ENCODE measurements at places on chromosomes 7 and 10.

GRCh38 chr7:45597286-45597984 lies 23.3 kb downstream of the ADCY1 start:
- no peak for DNase-seq

DNA sequence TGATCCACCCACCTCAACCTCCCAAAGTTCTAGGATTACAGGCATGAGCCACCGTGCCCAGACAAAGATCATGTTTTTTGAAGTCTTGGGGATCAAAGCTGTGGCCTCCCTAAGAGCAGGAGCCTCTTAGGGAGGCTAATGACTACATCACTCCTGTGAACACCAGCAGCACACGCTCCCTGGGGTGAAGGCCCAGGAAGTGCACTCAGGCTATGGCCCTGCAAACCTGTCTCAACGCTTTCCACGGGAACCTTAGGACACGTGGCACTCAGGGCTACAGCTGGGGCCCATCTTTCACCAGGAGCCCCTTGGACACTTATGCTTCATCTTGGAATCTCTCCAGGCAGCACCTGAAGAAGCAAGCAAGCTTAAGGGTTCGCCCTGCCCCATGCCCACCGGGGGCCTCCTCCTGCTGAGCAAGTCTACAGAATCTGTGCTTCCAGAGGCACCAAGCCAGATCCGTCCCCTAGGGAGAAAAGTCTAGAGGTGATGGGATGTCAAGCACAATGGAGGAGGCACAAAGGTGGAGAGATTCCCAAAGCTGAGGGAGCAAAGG lies 18.4 kb downstream of the VSTM4 start:
- no peak for DNase-seq

DNA sequence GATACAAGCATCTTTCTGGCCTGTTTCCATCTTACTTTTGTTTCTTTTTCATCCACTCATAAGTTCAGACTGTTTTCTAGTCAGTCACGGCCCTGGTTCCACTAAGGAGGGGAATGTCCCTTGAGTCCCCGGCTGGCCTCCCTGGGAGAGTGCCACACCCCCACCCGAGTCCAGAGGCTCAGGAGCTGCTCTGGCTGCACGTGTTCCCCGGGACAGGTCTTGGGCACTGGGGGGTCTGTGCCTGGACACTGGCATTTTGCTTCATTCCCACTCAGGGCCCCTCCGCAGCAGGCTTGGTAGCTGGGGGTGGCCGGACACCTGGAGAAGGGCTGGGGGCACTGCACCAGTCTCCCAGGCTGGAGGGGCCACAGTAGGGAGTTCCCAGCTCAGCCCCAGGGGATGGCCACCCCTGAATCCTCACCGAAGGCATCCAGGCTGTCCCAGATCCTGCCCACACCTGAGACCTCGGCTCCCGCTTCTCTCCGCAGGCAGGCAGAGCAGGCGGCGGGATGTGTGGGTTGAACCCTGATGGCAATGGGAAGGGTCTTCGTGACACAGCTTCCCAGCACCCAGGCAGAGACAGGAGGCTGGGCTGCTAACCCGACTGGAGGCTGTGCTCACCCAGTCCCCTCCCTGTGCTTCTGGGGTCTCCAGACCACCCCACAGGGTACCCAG lies 92.3 kb downstream of the BMS1 start:
- no peak for DNase-seq

DNA sequence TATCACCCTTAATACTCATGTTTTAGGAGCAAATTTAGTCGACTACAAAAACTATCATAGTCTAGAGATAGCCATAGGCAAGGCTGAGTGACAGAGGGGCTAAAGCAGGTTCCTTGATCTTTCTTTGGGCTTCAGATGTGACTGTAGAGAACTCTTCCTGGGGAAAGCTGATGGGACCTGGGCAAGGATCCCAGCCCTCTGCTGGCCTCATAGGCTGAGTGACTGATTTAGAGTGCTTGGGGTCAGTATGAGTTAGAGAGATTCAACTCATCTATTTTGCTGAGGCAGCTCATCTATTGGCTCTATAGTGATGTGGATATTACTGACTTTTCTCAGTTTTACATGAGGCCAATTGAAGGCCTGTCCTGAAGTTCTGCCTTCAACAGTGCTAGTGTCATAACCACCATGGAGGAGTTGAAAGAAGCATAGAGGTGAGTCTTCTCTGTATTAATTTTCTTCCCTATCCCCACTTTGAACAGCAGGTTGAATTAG lies 81.6 kb downstream of the SAMD9 start:
- no peak for DNase-seq

DNA sequence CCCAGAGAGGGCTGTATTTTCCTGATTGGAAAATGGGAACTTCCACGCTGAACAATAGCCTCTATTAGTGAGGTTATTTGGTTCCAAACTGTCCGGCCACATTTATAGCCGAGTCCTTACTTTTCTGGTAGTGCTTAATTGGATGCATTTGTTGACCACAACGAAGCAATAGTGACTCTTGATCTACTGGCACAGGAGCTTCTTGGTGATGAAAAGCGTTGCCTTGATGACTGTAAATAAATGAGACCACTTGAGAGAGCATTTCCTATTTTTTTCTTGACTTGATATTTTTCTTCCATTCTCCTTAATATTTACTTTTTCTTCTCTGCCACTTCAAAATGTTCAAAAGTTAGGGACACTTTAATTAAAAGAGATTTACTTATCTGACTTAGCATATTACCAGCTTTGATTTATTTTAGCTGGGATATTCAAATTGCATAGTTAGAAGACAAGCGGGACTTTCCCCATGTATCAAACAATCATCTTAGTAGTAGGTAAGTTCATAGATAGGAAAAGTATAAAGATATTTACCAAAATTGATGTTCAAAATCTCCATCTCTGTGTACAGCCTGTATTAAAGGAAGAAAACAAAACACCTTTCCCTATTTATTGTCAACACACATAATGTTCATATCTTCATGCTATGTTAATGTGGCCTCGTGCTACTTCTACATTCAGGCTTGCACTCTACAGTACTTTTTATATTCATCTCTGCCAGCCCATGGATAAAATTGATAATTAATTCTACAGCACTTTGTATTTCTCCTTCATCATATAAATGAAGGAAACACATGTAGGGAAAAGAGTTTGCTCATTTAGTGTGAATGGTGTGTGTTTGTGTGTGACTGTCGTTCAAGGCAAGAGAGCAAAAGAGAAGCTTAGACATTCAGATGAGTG lies 5.1 kb upstream of the SP8 start:
- DNase-seq: no peak

GRCh38 chr10:132890301-132890700 lies 52.1 kb downstream of the CFAP46 start:
- no peak for DNase-seq

GRCh38 chr10:118258285-118258684 lies 83.8 kb downstream of the FAM204A start:
- DNase-seq: no peak

DNA sequence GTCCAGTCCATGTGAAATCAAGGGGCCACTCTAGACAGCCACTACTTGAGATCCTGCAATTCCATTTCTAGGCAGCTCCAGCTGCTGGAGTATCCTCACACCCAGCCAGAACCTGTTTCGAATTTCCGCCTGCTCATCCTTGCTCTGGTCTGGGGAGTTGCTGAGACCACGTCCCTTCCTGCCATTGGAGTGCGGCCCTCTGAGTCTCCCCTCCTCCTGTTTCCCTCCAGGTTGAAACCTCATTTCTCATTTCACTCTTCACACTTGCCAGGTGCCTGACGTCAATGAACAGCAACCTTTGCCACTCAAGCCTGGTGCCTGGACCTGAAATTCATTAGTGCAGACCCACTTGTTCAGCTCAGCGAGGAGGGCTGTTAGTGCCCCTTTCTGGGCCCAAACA lies 307.5 kb upstream of the SHH start:
- no peak for DNase-seq

DNA sequence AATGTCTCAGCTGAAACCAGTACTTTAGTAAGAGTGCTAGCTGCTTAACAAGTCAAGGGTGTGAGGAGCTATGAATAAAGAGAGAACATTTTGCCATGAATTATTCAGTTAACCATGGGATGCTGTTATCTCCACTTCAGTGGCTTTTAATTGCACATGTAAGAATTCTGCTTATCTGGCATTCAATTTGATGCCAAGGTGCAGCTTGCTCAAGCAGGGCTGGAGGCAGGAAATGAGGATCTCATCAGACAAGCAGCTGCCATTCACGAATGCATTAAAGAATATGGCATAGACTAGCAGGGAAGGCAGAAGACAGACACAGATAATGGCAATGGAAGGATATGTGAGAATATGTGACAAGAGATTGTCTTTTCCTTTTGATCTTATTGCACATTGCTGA lies 697.8 kb downstream of the NRG3 start:
- DNase-seq: no peak

- no peak for DNase-seq
Measured at GRCh38 chr10:22742678-22743077, 28.3 kb upstream of the PIP4K2A start.

GRCh38 chr7:57404967-57405421 lies 45.0 kb upstream of the ZNF716 start:
- DNase-seq: no peak

GRCh38 chr10:34758447-34758996 lies 56.6 kb downstream of the PARD3 start:
- no peak for DNase-seq

DNA sequence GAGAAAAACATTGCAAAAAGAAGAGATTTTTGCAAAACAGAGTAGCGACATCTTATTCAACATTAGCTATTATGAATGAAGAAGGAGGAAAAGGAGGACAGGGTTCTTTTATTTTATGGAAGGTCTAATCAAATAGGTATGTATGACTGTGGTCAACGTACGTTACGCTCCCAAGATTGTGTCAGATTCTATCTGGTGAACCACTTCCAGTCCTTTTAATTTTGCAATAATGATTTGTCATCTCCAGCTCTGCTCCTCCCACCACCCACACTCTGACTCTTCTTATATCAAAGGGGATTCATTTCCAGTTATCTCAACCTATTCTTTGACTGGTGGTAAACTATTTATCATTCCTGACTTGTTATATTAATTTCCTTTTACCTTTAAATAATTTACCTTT lies 259.9 kb downstream of the CACNA2D1 start:
- no peak for DNase-seq

Data from stimulated activated CD8-positive, alpha-beta memory T cell treated with anti-CD3 and anti-CD28 coated beads, Interleukin-4, amount 100 ng/mL, for 1 hour (primary cell).